ENCODE measurements at places on chromosomes 1 and 21. TPM values are rescaled to one million over a fixed set of nuclear protein-coding genes. Genes with fewer than 3 reads are reported as not detected.

- DNase-seq = no peak
Measured at GRCh38 chr1:168374566-168374965, 93.9 kb downstream of the TBX19 start.

DNA sequence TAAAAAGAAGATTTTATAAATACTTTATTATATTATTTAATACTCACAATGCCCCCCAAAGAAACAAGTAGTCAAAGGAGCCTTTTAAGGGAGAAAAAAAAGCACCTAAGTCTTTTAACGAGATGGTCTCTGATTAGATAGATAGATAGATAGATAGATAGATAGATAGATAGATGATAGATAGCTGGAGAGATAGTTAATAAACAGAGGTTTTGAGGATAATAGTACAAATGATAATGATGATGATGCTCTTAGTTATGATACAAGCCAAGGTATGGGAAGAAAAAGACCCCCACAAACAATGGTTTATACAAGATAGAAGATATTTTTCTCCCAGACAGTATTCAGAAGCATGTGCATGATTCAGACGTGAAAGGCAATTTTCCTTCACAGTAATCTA is 14.6 kb upstream of the EDEM3 start:
- no peak for DNase-seq

GRCh38 chr1:148362626-148363438 is 120.3 kb downstream of the PPIAL4G start:
- peak; percentile 79 for DNase-seq

GRCh38 chr21:34754690-34755647 is 86.2 kb downstream of the CLIC6 start:
- DNase-seq = no peak

DNA sequence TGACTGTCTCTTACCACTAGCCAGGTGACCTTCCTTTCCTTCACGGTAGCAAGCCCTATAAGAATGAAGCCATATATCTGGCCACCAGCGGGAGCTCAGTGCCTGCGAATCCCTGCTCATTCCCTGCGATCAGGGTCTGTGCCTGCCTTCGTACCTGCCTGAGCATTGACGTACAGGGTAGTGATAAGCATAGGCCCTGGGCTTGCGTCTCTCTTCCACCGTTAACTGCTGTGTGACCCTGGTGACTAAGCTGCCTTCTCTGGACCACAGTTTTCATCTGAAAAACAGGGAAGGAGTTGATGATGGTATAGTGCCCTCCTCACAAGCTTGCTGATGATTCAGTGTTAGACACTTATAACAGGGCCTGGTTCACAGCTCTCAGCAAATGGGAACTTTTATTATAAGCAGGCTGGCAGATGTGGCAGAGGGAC is 4.1 kb downstream of the ZC3H12A start:
- DNase-seq = no peak

DNA sequence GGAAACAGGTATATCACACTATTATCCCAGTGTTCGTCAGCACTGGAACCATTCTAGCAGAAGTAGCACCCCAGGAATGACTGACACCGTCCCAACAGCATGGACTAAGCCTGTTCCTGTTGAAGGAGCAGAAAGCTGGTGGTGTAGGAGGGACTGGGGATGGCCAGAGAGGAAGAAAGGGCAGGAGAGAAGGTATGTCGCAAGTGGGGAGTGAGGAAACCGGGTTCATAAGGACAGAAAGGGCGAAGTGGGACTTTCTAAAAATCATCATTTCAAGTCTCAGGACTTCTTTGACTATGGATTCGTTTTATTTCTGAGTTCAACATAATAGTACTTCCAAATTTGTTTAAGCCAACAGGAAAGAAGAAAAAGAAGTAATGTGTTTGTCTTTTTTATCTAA is 19.7 kb upstream of the MX1 start:
- no peak for DNase-seq

GRCh38 chr1:81802707-81803430 is 2.1 kb downstream of the ADGRL2 start:
- DNase-seq = peak; percentile 78

DNA sequence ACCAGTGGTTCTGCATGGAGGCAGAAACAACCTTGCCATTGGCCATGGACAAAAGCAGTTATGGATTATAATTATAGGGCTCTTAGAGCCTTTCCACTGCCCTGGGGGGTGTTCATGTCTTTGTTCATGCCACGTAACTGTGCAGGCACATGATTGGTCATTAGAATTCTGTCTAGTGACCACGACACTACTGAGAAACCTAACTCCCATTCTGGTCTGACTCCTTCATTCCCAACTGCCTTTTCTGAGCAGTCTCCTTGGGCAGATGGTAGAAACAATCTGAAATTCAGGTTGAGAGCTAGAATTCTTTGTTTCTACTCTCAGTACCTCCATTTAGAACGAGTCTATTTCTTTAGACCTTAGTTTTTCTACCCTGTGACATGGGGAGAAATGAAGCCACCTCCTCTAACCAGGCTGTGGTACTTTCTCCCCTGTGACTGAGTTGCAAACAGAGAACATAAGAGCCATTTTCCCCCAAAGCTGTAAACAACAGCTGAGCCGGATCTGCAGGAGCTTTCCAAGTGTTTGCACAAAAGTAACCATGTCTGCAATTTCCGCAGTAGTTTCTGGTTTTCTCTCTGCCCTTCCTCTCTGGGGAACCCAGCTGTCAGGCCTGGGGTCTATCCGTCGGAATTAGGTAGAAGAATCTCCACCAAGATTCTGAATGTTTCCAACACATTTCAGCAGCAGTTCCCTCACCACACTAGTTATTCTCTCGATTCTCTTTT is 37.7 kb upstream of the IPO9 start:
- peak; percentile 24 for DNase-seq

GRCh38 chr1:236156512-236157208 is 14.3 kb downstream of the GPR137B start:
- DNase-seq = no peak

DNA sequence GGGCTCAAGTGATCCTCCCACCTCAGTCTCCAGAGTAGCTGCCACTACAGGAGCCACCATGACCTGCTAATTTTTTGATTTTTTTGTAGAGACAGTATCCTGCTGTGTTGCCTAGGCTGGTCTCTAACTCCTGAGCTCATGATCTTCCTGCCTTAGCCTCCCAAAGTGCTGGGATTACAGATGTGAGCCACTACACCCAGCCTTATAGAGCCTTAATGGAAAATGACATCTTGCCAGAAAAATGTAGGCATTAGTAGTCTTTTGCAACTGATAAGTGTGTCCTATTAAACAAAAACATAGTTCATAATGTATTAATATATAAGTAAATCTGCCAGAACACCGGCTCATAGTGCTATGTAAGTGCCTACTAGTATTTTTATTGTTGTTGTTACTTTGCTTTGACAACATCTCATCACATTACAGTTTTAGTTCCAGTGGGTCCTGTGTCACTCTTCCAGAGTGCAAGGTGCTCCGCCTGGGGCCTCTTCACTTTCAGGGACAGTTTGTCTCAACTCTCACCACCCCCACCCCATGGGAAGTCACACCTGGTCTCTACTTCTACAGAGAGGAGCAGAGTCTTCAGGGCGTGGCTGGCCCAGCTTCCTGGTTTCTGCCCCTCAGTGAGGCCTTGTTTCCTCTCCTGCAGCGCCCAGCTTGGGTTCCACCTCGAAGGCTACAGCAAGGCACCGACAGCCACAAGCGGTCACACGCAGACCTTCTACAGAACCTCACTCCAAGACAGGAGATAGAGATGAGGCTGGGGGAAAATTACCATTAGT is 30.1 kb downstream of the RHOU start:
- peak; percentile 86 for DNase-seq

- no peak for DNase-seq
Measured at GRCh38 chr1:218851586-218851985, 322.1 kb upstream of the LYPLAL1 start.

DNA sequence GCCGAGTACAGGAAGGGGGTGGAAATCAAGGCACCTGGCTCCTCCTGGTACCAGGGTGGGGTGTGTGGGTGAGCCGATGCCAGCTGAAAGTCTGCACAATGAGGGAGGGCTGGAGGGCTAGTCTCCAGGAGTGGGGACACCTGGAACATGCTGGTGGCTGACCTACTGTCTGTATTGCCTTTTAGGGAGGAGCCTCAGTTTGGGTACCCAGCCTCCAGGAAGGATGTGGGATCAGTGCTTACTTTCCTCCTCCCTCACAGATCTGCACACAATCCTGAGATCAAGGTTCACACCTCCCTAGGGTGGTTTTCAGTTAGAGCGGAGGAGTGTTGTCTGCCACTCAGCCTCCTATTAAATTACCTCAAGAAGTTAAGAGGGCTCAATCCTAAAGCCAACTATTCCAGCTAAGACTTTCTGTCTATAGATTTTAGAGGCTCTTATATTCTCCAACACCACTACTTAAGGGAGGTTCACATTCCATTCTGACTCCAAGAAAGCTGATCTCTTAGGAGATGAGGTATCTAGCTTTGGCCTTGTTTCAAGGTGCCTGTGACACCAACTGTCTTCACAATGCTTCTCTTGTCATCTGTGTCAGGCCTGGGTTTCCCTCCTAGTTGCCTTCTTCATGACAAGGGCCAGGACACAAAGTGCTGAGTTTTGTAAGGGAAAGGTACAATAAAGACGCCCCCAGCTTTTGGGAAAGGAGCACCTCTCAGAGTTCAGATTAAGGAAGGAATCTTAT is 15.7 kb downstream of the SSR2 start:
- peak; percentile 56 for DNase-seq

DNA sequence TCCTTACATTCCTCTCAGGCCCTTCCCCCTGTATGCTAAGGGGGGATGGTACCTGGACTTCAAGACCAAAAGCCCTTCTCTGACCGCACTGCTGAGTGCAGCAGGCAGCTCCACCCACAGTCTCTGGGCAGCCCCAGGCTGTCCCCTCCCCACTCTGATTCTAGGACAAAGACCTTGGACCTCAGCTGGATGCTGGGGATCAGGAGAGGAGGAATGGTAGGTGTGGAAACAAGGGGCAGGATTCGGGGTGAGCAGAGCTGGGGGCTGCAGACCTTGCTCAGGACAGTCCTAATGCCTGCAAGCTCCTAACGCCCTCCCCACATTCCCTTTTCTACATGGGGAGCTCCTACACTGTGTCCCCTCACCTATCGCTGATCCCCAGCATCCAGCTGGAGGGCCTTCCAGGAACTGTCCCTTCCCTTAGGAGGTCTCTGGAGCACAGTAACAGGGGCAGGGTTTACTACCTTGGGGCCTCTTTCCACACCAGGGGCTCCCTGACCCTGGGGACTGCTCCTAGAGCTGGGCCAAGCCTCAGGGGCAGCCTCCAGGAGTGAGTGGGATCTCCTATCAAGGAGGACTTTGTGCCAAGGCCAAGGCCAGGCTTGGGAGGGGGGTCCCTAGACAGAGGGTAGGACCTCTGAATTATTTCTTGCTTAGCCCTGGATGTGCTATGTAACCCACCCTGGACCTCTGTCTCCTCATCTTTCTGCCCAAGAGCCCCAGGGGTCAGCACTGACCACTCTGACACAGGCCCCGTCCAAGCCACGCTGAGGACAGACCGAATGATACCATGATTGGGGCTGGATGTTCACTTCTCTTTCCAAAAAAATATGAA is 5.6 kb downstream of the CLDN19 start:
- DNase-seq = peak; percentile 82

GRCh38 chr21:15063814-15064575 is 805 bp downstream of the NRIP1 start:
- no peak for DNase-seq

DNA sequence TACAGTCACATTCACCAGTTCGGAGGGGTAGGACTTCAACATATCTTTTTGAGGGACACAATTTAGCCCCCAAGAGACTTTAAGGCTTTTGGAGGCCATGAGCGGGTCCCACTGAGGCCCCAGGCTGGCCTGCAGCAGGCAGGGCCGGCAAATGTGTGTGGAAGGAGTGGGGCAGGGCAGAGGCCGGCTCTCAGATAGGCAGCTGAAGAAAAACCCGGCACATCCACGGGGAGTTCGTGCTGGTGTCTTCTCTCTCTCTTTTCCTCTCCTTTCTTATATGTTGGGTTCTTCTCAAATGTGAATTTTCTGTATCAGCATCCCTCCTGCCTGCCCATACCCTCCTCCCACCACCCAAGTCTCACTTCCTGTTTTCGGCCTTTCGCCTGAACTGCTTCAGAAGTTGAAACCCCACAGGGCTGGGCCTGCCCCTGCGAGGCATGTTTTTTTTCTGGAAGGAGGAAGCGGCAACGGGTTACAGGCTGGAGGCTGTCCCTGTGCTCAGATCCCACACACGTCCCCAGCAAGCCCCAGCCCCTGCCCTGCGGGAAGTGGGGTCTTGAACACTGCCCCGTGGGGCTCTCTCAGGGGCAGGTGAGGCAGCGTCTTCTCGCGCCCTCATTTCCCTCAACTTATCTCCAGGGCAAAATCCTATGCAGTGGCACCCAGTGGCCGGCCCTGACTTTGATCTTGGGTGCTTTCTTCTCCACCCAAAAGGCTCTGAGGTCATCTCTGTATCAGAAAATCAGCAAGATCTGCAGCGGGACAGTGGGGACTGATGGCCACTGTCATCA is 9.7 kb upstream of the UMODL1 start:
- DNase-seq = no peak

DNA sequence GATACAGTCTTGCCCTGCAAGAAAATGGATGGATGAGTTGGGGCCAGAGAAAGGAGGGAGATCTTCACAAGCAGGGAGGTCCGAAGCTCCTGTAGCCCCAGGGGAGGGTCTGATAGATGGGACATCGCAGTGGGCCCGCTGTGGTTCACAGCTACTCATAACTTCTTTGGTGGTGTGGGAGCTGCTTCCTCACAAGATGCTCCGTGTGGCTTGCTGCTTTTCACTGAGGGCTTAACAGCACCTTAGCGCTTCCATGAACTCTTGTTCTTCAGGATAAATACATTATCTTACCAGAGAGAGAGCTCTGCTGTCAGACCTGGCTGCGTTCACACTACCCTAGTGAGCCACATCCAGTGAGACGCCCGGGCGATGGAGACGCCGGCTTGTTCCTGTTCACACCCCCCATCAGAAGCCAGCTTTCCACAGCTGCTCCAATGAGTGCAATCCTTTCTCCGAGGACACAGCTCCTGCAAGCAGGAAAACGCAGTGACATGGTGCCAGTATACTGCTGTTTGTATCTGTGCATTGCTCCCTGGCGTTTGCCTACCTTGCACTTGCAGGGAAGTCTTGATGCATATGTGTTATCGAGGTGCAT is 599.8 kb downstream of the AJAP1 start:
- DNase-seq = no peak

DNA sequence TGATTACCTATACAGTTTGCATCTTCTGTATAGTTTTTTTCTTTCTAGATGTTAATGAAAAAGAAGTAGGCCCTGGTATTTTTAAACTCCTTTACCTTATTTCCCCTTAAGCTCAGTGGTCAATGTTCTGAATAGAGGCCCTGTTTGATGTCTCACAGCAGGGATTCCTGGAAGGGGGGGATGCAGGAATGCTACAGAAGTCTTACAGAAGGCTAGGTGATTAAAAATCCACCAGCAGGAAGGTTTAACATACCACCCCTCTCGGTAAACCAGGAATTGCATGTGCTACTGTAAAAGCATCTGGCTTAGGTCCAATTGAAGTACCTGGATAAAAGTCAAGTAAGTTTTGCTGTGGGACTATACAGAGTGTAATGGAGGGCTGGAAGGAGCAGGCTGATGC is 78.3 kb downstream of the NOS1AP start:
- no peak for DNase-seq

Gene MAN1A2
- polyA plus RNA-seq = 28.3 TPM

Gene MNDA
- 3.6 TPM for polyA plus RNA-seq

Gene KIF21B
- 1.5 TPM for polyA plus RNA-seq

Gene BGLAP
- polyA plus RNA-seq = 5.8 TPM

Gene CCDC27
- 0.03 TPM for polyA plus RNA-seq

Gene NAXE
- polyA plus RNA-seq = 66.9 TPM

Gene AADACL3
- not detected for polyA plus RNA-seq
